HCT116 (cell line): ENCODE measurements at places on chromosomes 13 and 19.

DNA sequence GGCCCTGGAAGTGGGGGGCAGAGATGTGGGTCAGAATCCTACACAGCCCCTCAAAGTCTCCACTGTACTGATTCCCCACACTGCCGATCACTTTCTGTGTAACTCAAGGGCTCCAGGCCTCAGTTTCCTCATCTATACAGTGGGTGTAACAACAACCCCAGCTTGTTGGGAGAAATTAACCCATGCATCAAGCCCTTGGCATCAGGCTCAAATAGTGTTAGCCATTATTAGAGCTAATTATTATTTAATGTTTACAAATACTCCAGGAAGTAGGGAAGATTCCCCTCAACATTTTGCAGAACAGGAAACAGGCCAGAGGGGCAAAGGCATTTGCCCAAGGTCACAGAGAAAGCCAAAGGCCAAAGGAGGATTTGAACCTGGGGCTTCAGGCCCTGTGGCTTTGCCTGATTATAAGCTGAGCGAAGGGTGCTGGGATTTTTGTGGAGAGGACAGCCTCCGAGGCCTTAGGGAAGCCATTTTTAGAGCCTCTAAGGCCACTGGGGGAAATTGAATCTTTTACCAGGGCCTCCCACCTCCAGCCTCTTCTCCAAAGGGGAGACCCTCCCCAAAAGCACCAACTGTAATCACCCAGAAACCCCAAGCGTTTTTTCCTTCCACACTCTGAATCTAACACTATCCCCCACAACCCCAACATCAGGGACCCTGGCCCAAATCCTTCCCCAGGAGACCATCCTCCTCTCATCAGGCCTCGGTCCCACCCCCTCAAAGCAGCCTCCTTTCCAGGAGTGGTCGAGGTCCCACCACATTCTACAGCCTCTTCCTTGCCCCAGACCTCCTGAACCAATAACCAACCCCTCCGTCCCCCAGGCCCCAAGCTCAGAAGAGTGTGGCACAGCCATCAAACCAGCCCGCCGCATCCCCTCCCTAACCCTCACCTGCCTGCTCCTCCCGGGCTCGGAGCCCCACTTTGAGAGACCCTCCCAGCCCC, 1.1 kb downstream of the FKBP8 start:
- DNase-seq = no peak

DNA sequence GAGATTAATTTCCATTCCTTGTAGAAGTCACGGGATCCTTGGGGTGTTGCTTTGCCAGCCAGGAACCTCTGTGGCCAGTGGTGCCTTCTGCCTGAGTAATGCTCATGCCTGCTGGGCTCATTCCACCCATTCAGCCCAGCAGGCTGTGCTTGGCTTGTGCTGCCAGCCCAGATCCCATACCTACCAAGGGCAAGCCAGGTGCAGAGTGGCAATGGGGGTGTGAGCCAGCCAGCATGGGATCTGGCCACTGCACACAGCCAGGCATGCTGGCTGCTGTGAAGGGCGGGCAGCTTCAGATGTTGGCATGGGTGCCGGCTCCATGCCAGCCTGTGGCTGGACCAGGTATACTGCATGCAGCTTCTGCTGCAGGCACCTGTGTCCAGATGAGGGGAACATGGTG, 42.5 kb downstream of the WDFY2 start:
- DNase-seq = no peak

DNA sequence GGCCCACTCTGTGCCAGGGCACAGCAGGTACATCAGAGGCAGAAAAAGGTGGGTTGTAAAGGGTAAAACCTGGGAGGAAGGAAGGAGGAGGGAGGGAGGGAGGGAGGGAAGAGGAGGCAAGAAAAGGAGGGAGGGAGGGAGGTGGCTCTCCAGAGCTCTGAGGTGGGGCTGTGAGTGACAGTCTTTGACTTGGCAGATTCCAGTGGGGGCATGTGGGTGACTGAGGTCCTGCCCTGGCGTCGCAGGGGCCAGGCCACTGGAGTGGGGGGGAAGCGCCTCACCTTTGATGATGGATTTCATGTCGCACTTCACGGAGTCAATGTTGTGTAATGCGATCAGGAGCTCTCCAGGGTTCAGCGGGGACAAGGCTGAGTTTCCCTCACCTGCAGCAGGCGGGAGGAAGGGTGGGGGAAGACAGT, 6.0 kb upstream of the RSPH6A start:
- DNase-seq = no peak

DNA sequence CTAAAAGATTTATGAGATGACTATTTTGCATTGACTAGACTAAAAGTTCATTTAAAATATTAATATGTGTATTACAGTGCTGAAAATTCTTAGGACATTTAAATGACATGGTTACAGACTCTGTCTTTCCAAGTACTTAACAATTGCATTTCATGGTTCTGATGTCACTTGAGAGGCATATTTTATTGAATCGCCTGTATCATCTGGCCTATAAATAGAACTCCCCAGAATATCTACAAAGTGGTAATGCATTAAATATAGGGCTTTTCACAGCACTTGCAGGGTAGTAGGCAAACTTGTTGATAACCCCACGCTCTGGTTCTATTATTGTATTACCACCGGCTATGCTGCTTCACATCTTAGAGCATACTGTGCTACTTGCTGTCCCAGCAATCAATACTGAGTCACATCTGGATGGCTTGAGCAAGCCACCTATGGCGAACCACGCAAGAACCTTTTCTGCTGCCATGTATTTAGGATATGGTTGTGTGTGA, 400.6 kb downstream of the HS6ST3 start:
- DNase-seq = no peak

DNA sequence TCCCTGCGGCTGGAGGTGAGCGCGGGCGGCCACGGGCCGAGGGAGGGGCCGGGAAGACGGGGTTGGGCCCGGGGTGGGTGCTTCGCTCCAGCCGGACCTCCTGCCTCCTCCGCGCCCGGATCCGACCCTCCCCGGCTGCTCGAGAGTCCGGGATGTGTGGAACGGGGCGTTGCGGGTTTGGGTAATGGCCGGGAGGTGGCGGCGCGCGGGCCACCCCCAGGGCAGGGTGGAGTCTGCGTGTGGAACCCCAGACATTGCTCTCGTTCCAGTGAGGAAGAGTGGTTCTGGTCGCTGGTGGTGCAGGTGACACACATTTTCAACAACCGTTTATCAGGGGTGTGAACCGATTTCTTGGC, 38.8 kb downstream of the ARHGEF7 start:
- no peak for DNase-seq

DNA sequence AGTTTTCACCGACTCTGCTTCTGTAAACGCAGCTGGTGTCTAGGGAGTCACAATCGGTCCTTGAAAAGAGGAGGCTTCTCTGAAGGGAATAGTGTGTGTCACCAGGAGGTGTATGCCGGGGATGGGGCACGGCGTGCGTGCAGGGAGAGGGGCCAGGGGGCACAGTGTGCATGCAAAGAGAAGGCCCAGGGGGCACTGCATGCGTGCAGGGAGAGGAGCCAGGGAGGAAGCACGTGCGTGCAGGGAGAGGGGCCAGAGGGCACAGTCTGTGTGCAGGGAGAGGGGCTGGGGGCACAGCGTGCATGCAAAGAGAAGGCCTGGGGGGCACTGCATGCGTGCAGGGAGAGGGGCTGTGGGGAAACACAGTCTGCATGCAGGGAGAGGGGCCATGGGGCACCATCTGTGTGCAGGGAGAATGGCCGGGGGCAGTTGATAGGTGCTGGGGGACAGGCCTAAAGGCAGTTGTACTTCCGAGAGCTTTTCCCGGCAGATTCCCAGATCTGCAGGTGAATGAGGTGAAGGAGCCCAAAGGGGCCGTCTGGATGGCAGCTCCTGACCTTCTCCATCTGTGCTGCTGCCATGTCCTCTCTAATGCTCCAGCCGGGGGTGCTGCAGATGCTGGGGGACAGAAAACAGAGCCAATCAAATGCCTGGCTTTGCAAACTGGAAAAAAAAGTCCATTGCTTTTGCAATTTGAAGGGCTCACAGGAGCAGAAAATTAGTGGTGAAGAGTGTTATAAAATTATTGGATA, 36.4 kb downstream of the ATP11A start:
- DNase-seq = no peak

GRCh38 chr19:48501494-48502349, 9.9 kb downstream of the LMTK3 start:
- DNase-seq = peak; percentile 99
